ENCODE measurements at places on chromosomes 5 and 9. TPM values are rescaled to one million over a fixed set of nuclear protein-coding genes. Genes with fewer than 3 reads are reported as not detected.

The LCN1 gene
- not detected for total RNA-seq

The ADGRD2 gene
- total RNA-seq: not detected

The UCK1 gene
- total RNA-seq: 46.8 TPM

The SLC1A3 gene
- 6.6 TPM for total RNA-seq

The DNAJC21 gene
- total RNA-seq: 38.6 TPM

The CD72 gene
- total RNA-seq: 0.43 TPM

Measured in SK-MEL-5 (cell line).